ENCODE measurements at places on chromosomes 4 and X. TPM values are rescaled to one million over a fixed set of nuclear protein-coding genes. Genes with fewer than 3 reads are reported as not detected.

DNA sequence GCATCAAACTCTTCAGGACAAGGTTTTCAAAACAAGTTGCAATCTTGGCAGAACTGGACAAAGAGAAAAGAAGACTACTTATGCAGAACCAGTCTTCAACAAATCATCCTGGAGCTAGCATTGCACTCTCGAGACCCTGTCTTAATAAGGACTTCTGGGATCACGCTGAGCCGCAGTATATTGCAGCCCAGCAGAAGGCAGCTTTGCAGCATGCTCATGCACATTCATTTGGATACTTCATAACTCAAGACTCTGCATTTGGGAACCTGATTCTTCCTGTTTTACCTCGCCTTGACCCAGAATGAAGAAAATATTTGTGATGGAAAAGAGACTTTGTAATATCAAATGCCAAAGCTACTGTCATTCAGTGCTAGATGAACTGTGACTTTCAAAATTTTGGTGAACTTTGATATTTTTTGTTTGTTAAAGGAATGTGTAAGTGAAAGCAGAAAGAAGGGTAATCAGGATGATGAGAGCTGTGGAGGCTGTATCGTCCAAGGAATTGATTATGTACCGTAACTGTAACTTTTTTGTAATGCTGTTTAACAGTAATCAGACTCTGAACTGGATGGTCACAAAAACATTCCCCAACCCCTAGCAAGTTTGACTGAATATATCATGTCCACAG lies 27.2 kb downstream of the HSPA4L start:
- DNase-seq, result no peak

PLAC8 gene
- polyA plus RNA-seq, result 336 TPM

SYN1 gene
- polyA plus RNA-seq, result 0.74 TPM

GRCh38 chr4:712093-712492 lies 6.5 kb downstream of the PCGF3 start:
- DNase-seq, result no peak

- no peak for DNase-seq
These were observed 381.5 kb upstream of the PRKX start for GRCh38 chrX:4094926-4095325.

RBPJ gene
- 68.5 TPM for polyA plus RNA-seq

DNA sequence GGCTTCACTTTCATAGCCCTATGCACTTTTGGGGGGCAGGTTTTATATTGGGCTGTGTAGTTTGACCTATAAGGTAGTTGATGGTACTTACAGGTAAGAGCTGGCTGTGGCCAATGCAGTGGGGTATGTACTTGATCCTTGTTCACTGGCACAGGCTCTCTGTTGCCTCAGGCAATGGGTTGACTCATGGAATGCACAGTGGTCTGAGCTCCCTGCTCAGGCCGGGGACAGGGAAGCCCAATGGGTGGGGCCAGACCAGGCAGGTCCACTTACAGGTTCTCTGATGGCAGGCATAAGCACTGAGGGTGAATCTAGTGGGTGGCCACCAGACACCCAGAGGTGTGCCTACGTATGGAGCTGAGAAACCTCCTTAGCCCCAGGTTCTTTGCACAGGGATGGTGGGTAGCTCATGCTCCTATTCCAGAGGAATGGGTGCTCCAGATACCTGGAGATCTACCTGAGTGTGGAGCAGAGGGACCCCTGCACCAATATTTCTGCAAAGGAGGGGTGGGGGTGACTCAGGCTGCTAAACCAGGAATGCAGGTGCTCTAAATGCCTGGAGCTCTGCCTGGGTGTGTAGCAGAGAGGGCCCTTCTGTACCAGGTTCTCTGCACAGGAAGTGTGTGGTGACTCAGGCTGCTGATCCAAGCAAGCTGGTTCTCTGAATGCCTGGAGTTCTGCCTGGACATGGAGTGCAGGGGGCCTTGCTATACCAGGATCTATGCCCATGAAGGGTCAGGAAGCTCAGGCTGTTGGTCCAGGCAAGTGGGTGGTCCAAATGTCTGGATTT lies 52.3 kb downstream of the IL1RAPL2 start:
- no peak for DNase-seq

DNA sequence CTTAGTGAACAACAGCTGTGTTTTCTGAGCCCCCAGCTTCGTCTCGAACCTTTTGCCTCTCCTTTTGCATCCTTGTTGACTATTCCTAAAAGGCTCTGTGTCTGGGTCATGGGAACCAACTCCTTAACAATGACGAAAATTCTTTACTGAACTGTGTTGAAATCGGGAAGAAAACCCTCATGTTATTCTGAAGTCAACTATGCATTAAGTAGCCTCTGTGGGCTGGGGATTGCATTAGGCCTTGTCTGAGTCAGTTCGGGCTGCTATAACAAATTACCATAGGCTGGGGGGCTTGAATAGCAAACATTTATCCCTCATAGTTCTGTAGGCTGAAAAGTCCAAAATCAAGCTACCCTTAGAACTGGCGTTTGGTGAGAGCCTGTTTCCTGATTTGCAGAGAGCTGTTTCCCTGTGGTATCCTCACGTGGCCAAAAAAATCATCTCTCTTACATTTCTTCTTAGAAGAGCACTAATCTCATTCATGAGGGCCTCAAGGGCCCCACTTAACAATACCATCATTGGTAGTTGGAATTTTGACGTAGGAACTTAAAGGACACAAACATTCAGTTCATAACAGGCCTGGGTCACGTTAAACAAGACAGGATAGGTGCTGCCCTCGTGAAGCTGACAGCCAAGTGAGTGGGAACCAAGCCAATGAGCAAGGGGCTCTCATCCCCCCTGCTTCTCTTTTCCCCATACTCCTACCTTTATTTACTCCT lies 75.9 kb downstream of the CLNK start:
- DNase-seq, result no peak

DNA sequence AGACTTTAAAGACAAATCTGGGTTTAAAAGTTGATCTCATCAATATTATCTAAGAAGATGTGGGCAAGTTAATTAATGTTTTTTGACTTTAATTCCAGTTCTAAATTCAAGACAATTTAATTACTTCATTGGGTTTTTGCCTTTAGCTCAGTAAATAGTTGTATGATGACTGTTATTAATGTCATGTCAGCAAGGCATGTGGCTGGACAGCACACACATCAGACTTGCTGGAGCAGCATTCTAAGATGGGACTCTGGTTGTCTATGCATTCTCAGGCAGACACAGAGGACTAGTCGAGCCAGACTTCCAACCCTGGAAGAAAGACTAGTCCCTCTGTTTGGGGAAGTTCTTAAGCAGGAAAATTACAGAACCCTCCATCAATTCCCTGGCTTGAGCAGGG lies 180.7 kb upstream of the GK2 start:
- DNase-seq, result no peak

DNA sequence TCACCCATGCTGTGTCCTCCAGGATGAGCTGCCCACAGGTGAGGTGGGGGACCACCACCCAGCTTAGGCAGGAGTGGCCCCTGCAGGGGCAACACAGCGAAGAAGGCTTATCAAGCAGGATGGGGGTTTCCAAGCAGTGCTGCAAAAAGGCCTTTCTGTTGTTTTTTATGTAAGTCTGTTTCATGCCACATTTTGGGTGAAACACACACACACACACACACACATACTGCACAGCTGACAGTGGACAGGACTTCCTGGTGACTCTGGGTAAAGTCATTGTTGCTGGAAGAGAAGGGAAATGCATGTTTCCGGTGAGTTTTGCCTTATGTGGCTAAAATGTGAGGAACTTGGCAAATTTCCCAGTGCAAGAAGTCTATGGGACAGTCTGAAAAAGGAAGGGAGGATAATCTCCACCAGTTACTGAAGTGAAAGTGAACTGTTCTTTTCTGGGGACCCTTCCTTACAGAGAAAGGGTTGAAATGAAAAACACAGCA lies 119.2 kb downstream of the IRF2 start:
- DNase-seq, result no peak

GRCh38 chr4:159966746-159967145 lies 863.9 kb downstream of the RAPGEF2 start:
- DNase-seq, result no peak
